ENCODE measurements at places on chromosomes 16 and 17.

GRCh38 chr17:39608142-39608981 is 642 bp upstream of the NEUROD2 start:
- DNase-seq = no peak

- no peak for DNase-seq
Observed at GRCh38 chr17:75019146-75019545, 6.7 kb downstream of the MRPL58 start.

DNA sequence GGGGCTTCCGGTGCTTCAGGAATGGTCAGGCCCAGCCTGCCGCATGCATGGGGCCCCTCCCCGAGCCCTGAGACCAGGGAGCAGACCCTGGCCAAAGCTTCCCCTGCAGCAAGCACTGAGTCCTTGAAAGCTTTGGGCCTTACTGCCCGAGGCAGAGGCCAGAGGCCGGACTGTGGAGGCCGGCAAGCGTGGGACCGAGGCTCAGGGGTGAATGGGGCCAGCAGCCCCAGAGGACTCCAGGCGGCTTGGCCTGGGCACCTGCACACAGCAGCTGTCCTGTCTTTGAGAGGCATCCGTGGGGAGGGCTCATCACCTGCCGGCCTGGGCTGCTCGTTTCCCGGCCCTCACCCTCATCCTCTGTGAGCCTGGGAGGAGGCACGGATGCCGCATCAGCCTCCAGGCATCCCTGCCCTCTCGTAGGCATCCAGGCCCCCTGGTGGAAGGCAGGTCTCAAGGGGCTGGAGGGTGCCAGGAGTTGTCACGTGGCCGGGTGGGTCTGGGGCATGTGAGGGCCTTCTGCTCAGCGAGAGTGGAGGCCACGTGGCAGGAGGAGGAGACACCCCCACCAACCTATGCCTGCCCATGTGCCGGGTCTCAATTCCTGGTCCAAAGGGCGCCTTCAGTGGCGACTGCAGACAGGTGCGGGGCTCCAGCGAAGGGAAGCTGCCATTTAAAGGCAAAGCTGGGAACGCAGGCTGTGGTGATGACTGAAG is 31.4 kb downstream of the CACNA1H start:
- DNase-seq = no peak

- no peak for DNase-seq
Observed at GRCh38 chr17:66789093-66789492, 45.8 kb upstream of the CACNG5 start.

DNA sequence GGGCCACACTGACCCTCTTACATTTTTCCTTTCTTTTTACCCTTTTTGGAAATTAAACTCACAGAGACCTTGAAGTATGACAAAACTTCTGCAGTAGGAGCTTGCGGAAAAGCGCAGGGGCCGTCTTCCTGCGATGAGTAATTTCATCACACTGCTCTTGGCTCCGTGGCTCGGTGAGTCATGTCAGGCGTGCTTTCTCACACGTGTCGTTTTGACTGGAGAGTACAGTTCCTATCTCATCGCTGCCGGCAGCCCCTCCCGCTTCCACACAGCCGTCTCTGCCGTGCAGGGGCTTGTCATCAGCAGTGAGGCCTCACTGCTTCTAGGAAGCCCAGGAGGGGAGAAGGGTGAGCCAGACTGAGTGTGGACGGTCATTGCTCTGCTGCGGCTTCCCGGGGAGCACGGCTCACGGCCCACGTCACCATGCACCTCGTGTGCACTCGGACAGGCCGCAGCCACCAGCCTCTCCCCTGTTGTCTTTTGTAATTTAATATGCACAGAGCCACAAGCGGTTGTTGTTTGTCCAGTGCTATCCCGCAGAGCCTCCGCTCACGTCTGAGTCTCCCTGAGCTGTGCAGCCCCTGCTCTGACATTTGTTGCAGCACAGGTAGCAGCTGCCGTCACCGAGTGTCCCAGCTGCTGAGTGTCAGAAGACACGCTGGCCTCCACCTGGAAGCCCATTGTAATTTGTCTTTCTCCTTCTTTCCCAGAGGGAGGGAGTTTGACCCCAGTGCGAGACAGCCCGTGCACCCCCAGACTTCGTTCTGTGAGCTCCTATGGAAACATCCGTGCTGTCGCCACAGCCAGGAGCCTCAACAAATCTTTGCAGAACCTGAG is 99.4 kb upstream of the CHMP6 start:
- DNase-seq = peak; percentile 66
